ENCODE measurements at places on chromosomes 2 and 18.

GRCh38 chr2:140949932-140950331 is 1180.9 kb downstream of the LRP1B start:
- no peak for DNase-seq

DNA sequence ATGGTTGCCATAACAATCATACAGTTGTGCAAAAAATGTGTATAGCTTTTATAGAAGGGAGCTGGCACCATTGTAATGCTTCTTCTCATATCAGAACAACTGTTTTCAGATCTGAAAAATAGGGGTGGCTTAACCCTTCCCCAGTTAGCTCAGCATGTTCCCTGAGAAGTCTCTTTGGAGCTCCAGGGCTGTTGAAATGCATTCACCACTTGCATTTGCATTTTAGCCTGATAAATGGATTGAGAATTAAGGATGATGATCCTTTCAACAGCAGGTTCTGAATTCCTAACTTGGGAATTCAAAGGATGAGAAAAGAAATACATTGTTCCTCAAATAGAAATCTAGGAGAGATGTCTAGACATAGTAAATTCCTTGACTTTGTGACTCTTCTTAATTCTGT is 181.7 kb upstream of the ALPP start:
- no peak for DNase-seq

DNA sequence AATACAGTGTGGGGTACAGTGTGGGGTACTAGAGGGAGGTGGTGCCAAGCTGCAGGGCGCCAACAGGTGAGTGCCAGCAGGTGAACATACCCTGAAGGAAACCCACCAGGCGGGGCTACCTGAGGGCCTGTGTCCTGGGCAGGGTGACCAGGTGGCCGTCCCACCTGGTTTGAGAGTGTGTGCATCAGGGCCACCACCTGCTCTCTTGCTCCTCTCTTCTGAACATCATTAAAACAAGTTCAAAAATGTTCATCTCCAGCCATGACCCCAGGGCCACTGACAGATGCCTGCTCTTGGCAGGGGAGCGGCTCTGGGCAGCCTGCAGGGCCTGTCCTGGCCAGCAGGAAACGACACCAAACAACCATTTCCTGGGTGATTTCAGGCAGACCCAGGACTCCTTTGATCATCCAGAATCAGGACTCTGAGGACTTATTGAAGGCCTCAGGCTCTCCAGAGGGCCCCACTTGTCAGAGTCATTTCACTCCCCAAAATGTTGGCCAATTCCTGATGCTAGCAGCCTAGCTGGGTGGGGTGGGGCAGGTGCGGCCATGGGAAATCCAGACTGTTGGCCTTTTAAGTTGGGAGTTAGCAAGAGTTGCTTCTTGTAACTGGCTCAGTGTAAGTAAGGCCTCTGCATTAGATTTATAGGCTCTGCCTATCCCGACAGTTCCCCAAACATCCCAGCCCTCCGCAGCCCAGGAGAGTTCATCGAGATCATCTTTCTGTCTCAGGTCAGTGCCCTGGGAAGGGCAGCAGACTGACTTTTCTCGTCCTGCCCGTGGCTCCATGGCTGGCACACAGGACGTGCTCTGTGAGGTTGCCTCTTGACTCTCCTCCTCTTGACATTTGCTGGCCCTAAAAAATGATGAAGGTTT is 111.5 kb upstream of the ZNF236 start:
- DNase-seq: no peak

DNA sequence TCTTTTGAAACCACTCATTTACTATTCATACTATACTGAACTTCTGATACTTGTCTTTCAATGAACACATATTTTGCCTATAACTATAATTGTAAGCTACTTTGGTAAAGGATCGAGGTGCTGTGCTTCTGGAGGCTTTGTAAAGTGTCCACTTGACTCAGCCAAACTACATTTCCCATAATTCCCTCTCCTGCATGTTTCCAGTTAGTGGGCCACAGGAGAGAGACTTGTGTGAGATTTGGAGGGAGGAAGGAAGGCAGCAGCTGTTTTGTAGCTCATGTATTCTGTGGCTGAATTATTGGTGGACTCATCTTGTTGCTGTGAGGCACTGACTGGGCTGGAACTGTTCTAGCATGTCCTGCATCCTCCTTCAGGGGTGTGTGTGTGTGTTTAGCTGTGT is 328.8 kb downstream of the ARL6IP6 start:
- DNase-seq: no peak

Measured in NCI-H1105 treated with DMSO at 0.1 percent for 48 hours (cell line).